ENCODE measurements at places on chromosomes 7 and 10.

DNA sequence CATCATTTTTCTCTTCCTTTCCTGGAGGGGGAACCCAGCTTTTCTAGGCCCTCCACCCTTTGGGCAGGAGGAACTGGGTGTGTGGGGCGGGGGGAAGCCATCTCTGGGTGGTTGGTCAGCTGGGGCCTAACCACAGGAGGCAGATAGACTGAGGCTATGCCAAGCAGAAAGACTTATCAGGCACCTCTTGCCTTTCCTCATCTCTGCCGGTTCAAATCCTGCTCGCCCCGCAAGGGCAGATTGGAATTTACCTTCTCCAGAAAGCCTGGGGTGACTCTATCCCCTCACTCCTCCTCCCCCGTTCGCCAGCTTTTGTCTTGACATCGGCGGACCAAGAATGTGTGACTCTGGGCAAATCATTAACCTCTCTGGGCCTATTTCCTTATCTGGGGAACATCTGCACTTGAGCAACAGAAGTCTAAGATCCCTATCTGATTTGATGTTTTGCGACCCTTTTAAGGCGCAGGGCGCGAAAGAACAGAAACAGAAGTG is 584 bp upstream of the GARS1 start:
- peak; percentile 54 for DNase-seq

DNA sequence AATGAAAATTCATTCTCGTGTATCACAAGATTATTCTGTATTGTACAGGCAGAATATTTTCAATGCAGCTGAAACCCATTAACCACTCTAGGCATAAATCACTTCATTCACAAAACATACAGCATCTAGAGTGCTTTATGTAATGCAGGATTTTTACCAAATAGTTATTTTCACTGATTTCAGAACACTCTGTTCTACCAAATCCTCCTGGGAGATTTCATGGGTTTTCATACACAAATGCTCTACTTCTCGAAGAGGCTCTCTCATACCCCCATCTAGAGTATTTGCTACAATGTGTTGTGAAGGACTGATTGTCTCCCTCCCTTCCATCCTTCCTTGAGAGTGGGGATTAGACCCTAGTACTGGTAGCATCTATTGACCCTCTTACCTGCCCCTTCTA is 209.2 kb upstream of the LRRN3 start:
- DNase-seq: no peak

DNA sequence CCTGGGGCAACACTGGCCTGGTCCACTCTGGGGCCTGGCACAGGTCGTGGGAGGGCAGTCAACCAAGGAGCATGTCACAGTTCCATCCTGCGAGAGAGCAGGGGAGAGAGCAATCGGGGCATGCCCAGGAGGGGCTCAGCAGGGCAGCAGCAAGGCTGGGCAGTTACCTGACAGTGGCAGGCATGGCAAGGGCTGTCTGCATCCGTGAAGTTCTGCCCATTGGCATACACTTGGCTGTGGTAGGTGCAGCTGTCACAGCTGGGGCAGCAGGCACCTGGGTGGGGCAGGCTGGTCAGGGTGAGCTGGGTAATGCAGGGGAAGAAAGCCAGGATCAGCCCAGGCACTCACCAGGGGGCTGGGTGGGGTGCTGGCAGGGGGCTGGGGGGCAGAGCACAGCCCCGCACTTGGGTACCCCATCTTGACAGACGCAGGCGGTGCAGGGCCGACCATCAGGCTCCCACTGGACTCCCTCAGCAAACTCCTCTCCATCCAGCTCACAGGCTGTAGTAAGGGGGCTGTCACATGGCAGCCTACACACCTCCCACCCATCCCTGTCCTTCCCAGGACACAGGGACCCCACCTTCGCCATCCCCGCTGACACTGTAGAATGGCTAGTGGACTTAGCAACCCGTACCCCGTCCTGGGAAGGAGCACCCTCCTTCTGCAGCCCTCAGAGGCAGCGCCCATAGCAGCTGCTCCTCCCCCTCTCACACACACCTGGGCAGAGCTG is 17.8 kb downstream of the KCP start:
- DNase-seq: no peak

GRCh38 chr10:90999512-91000172 is 78.8 kb upstream of the ANKRD1 start:
- no peak for DNase-seq
